ENCODE measurements at places on chromosomes 3 and 15.

GRCh38 chr15:83108266-83109219 lies 1.1 kb downstream of the TM6SF1 start:
- DNase-seq: no peak

DNA sequence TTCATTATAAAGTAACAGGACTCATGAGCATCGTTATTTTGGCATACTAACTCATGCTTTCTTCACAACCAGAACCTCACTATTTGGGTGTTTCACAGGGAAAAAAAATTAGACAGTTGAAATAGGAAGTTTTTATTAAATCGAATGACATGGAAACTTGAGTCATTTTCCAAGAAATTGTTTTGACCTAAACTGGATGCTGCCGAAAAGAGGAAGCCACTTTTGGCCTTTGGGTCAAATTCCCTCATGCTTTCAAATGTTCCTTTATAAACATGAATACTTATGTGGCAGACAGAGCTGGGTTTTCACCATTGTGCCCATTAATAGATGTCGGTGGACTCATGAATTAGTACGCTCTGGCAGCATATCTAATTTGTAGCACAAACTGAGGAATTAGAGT lies 224.9 kb downstream of the MCTP2 start:
- DNase-seq: no peak

DNA sequence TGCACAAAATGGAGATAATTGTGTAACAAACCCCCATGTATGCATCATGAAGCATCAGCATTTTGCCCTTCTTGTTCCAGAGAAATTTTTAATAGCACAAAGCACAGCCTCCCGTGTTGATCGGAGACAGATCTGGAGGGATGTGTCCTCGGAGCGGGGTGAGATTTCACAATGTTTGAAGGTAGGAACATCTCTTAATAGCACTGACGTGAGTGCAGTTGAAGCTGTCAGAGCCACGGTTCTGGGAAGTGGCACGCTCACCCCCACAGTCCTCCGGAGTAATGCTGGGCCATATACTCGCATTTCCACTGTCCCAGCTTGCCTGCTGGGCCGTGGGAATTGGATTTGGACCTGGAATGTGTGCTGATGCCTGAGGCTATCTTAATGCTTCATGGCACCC lies 24.1 kb downstream of the ARPP21 start:
- no peak for DNase-seq

DNA sequence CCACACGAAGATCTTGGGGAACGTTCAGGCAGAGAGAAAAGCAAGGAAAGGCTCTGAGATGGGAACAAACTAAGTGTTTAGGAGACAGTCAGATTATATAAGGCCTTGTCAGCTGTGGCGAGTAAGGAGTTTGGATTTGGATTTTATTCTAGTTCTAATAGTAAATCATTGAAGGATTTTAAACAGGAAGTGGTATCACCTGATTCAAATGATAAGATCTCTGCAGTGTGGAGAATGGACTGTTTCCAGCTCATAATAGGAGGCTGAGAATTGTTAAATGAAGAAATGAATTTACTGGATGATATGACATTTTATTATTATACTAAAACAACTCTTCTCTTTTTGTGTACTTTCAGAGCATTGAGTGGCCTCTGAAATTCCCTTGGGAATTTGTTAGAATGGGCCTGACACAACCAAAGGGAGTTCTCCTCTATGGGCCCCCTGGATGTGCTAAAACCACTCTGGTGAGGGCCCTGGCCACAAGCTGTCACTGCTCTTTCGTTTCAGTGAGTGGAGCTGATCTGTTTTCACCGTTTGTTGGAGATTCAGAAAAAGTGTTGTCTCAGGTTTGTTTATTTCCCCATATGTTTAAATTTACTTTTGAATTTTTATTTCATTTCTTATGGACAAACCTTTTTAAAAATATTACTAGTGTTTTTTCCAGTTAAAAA lies 36.0 kb upstream of the GATM start:
- no peak for DNase-seq

- no peak for DNase-seq
These were observed 754.9 kb downstream of the SQOR start for GRCh38 chr15:46389739-46390138.

GRCh38 chr15:70669966-70670658 lies 93.2 kb downstream of the UACA start:
- DNase-seq: no peak

GRCh38 chr3:37478721-37479210 lies 304.4 kb upstream of the LRRFIP2 start:
- no peak for DNase-seq

DNA sequence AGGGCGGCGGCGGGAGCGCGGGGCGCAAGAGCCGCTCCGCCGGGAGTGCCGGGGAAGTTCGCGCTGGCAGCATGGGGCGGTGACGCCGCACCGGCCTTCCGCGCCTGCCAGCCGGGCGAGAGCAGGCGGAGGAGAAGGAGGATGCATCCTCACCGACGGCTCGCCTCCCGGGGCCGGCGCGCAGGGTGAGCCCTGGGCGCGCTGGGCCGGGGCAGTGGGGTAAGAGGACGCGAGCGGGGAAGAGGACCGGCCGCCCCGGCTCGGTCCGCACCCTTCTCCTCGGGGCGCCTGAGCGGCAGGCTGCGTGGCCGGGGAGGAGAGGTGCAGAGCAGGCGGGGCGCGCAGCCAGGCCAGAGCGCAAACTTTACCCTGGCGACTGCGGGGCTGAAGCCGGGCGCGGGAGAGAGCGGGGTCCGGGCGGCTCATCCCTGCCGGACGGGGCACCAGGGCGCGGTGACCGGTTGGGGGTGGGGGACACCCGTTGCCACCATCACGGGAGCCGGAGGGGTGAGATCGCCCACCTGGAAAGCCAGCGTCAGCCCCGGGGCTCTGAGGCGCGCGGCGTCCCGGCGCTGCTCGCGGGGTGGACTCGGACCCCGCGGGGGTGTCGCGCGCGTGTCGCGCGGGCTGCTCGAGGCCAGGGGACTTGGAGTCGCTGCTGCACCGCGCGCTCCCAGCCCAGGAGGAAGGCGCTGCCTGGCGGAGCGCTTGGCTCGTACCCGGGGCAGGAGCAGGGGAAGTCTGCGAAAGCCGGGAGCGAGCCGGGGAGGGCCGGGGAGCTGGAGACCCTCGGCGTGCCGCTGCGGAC lies 542 bp downstream of the GABRA5 start:
- no peak for DNase-seq

GRCh38 chr3:69540706-69541581 lies 155.1 kb upstream of the FRMD4B start:
- DNase-seq: no peak

GRCh38 chr3:18968120-18968519 lies 180.2 kb upstream of the KCNH8 start:
- DNase-seq: no peak

DNA sequence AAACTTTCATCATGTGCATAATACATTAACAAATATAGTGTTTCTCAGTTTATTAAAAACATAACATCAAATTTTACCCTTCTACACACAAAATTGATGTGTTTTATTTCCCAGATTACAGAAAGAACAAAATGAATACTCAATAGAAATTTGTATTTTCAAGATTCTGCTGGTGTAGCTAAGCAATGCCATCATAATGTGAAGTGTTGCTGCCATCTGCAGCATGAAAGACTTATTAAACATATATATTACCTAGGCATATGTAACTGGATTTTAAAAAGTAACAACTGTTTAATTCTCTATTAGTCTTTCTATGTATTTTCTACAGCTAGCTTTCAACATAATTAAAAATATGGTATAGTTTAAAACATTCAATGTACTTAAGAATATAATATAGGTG lies 27.5 kb downstream of the PLSCR5 start:
- DNase-seq: peak; percentile 12

DNA sequence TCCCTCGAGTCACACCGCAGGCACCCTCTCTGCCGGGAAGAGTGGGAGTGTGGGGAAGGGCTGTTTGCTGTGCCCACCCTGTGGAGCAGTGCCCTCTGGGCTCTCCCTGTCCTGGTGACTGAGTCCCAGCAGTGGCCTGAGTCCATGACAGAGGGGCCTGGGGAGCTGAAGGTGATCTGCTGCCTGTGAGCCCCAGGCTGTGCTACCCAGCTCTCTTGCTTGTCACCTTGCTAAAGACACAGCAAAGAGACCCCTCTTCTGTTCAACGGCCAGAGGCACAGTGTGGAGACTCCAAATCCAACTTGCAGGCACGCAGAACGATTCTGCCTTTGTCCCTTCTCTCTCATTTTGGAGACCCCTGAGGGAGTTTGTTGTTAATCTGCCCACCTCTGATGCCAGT lies 232.6 kb downstream of the OPA1 start:
- no peak for DNase-seq

- DNase-seq: no peak
These were observed 326.3 kb upstream of the ICE2 start for GRCh38 chr15:60804986-60805949.

- no peak for DNase-seq
These were observed 2.2 kb downstream of the TAGLN3 start for GRCh38 chr3:112000966-112001365.

GRCh38 chr15:68787609-68788263 lies 33.0 kb downstream of the ANP32A start:
- DNase-seq: no peak

DNA sequence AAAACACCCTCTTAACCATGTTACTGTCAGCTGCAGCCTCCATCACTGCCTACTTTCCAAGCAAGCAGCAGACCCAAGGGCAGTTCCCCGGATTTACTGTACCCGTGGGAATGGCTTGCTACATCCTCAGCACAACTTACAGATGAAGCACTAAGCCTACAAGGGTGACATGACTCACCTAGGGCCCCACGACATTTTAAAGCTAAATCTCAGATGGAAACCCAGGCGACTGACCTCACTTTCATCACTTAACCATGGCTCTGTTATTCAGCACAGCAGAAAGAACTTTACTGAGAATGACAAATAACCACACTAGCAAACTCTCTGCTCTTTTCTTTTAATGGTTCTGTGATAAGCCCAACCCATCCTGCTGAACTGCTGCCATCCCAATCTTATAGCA lies 65.6 kb downstream of the SUMF1 start:
- no peak for DNase-seq

- no peak for DNase-seq
These were observed 78.7 kb downstream of the EPHB1 start for GRCh38 chr3:134873789-134874188.

GRCh38 chr3:8845641-8846040 lies 76.2 kb upstream of the OXTR start:
- no peak for DNase-seq

GRCh38 chr15:82098674-82099073 lies 52.9 kb upstream of the MEX3B start:
- no peak for DNase-seq

DNA sequence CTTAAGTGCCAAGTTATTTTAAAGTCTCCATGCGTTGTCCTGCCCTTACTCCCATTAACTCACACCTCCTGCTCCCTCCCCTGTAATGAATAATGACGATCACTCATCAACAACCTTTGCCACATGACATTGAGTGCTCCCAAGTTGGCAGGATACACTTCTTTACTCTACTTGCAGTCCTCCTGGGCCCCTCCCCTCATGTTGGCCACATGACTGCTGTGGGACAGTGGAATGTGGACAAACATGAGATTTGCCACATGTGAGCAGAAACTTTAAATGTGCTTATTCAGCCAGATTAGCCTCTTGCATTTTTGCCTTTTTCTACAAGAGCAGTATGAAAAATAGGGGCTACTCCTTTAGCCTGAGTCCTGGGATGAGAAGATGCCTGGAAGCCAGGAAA lies 167.9 kb downstream of the DCLK3 start:
- no peak for DNase-seq

GRCh38 chr3:77342688-77343087 lies 302.8 kb downstream of the ROBO2 start:
- no peak for DNase-seq

DNA sequence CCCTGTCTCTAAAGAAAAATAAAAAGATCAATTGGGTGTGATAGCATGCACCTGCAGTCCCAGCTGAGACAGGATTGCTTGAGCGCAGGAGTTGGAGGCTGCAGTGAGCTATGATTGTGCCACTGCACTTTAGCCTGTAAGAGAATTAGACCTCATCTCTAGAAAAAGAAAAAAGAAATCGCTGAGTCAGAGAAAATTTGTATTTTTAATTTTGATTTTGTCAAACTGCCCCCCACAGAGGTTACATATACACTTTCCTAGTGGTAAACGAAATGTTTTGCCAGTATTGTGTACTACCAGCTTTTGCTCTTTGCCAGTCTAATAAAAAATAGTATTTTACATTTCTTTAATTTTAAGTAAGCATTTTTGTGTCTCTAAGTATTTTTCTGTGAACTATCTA lies 5.3 kb upstream of the CRYGS start:
- DNase-seq: no peak

DNA sequence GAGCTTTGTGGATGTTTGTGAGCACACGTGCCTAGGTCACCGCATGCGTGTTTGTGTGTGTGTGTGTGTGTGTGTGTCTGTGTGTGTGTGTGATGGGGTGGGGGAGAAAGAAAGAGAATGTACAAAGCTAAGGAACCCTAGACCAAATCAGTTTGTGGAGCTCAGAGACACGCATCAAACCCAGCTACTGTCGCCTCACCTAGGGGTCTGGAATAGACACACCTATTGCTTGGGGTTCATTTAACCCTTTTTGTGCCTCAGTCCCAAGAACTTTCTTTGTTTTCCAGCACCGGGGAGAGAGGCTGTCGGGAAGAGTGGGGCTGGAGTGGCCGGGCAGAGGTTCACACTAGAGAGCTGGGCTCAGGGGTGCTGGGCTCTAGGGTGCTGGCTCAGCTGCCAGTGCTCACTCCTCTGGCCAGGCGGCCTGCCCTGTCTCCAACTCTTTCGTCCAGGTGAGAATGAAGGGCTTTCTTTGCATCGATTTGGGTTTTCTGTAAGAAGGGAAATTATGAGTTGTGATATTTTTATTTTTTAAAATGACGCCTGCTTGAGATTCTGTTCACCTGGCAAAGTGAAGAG lies 221.6 kb downstream of the MEIS2 start:
- no peak for DNase-seq

DNA sequence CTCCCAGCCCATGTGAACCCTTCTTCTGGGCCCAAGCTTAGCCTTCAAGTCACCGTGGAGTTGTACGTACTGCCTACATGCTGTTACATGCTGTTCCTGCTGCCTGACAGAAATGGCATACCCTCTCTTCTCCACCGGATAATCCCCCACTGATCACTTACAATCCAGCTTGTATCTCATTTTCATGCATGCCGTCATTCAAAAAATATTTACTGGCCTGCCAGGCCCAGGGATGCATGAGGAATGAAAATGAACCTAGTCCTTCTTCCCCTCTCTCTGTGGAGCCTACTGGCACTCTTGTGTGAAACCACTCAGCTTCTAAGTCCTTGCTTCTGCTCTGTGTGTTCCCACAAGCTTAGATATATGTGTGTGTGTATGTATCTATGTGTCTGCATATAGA lies 60.6 kb downstream of the WNT5A start:
- no peak for DNase-seq

- DNase-seq: no peak
These were observed 351.5 kb upstream of the TPM1 start for GRCh38 chr15:62691008-62691407.

- no peak for DNase-seq
These were observed 1305.0 kb downstream of the ROBO2 start for GRCh38 chr3:78344918-78345317.

GRCh38 chr3:97882975-97883598 lies 61.3 kb downstream of the CRYBG3 start:
- no peak for DNase-seq
